ENCODE measurements at places on chromosomes 4 and X.

DNA sequence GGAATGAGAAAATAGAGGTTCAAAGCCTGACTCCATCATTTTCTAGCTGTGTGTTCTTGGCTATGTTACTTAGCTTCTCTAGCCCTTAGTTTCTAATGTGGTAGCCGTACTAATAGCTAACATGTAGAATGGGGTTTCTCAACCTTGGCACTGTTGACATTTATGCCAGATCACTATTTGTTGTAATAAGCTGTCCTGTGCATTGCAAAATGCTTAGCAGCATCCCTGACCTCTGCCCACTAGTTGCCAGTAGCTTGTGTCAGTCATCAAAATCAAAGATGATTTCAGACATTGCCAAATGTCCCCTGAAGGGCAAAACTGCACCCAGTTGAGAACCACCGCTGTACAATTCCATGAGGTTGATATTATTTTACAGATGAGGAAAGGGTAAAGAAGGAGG, 18.3 kb upstream of the ADAMTS3 start:
- DNase-seq, result no peak

GRCh38 chr4:100428051-100428450, 89.8 kb downstream of the EMCN start:
- no peak for DNase-seq

DNA sequence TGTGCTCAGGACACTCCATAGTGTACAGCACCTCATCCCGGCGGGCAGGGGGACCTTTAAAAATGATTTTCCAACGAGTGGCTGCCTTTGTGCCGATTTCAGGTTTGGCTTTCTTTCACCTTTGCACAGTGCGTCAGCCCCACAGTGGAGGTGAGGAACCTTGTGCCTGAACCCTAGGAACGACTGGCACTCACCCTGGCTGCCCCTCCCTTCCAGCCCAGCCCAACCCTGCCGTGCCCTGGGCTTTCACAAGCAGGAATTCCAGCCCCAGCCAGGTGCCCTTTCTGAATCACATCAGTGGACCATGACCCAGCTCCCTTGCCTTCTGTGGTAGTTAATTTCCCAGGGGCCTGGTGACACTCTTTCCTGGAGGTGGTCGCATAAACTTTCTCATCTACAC, 1.3 kb downstream of the TMEM164 start:
- DNase-seq, result no peak

DNA sequence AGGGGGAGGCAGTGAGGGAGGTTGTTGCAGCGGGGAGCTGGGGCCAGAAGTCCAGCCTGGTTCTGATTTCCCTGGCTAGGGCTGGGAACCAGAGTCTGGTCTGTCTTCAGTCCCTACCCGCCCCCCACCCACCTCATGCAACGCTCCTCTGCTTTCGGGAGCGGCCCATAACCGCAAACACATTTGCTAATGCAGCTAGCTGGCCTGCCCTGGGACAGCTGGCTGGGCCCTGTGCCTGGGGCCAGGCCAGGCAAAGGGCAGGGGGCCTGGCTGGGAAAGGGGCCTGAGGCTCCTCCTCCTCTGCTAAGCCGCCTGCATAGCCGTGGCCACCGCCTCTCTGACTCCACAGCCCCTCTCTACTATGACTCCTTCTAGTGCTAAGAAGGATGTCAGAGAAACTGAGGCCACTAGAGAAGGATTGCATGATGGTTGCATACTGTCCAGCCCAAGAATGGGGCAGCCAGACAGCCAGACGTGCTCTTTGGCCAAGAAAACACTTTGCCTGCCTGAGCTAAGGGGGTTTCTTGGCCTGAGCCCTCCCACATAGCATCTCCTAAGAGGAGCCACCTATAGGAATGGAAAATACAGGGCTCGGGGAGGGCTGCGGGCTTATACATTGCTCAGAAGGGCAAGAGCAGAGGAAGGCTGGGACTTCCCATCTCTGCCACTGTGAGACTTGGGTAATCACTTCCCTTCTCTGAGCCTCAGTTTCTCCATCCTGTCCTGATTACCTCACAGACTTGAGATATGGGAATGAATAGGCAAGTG, 76.9 kb downstream of the PJA1 start:
- DNase-seq, result no peak

- no peak for DNase-seq
Observed at GRCh38 chr4:23855912-23856605, 33.8 kb downstream of the PPARGC1A start.

DNA sequence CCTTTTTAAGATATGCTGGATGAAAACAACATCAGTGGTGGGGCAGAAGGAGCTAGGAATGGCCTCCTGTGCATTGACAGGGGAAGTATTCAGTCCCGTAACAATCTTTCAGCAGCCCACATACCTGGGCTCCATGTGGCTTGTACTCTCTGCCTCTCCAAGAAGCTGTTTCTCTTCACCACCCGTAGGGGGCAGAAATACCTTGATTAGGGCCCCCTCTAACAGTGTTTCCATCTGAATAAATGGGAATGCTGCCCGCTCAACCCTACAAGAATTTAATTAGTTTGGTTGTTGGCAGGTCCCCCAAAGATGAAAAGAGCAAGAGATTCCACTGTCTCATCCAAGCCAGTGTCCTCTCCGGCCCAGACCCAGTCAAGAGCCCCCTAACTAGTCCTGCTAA, 155.2 kb downstream of the SMIM20 start:
- DNase-seq, result no peak

- no peak for DNase-seq
Observed at GRCh38 chrX:96700625-96701024, 16.0 kb downstream of the DIAPH2 start.

DNA sequence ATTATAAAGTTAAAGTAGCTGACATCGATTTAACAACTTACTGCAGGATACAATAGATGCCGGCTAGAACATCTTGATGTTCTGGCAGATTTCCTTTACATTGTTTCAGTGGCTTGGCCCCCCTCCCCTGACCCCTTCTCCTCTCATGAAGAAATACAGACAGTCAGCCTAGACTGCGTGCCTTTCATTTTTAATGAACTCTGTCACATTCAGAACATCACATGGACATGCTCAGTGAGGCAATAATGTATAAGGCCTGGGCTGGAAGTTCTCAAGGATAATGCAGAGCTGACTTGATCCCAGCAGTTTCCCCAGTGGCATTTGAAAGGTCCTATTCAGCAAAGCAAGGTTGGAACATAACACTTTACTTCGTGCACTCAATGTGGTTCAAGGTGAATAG, 239.2 kb downstream of the ANK2 start:
- DNase-seq, result no peak

All from stimulated activated CD8-positive, alpha-beta memory T cell treated with anti-CD3 and anti-CD28 coated beads, Interleukin-4, amount 100 ng/mL, for 1 hour (primary cell).